ENCODE measurements at places on chromosomes 11 and 22.

- DNase-seq = no peak
Measured at GRCh38 chr11:106072804-106073203, 4.3 kb downstream of the KBTBD3 start.

GRCh38 chr11:119752345-119752871 lies 23.4 kb upstream of the NECTIN1 start:
- DNase-seq = no peak

DNA sequence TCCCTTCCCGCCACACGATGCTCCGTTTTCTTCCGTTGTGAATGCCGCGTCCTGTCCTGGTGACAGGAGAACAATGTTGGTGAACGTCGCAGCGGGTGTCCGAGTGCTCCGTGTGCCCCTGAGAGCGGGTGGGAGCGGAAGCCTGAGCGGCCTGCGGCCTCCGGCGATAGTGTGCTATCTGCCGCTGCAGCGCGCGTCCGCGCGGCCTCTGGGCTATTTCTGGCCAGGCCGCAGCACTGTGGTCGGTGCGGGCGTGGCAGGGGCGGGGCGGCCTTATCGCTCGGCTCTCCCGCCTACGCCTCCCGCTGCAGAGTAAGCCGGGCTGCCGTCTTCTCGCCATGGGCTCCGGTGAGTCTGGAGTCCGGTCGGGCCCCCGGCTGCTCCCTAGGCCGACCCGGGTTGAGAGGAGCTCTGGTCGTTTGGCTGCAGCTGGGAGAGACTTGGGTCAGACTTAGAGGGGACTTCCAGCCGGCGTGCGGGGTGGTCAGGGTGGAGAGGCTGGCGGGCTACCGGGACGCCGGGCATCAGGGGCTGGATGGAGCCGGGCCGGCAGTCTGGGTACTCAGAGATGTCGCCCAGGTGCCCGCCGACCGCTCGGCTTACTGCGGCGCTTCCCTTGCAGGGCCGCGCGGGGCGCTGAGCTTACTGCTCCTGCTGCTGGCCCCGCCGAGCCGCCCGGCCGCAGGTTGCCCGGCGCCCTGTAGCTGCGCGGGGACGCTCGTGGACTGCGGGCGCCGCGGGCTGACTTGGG lies at the start of gene GP1BB:
TSS of gene GP1BB (plus strand) at position 308 of the 751 bp plus-strand sequence. CDS start at position 339, 31 bp downstream.
- peak; percentile 16 for DNase-seq

GRCh38 chr11:34823639-34824038 lies 92.5 kb downstream of the APIP start:
- DNase-seq = no peak

DNA sequence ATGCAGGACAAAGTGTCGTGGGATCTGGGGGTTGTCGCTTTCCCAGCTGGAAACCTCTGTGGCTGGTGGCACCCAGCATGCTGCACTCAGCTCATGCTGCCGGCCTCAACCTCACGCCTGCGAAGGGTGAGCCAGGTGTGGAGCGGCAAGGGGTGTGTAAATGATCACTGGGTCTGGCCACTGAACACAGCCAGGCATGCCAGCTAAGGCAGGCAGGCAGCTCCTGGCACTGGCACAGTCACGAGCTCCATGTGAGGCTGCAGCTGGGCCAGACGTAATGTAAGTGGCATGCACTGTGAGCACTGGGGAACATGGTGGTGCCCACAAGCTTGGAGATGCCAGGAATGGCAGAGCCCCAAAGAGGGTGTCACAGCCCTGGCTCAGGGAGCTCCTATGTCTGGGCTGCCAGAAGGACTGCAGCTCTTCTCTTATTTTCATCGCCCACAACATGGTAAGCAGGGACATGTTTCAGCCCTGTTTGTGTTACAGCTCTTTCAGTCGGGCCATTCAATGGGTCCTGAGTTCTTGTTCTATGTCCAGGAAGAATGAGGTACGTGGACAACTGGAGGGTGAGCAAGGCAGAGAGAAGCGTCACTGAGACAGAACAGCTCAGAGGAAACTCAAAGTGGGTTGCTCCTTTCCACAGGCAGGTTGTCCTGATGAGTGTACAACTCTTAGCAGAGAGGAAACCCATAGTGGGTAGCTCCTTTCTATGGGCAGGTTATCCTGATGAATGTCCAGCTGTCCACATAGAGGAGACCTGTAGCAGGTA lies 403.8 kb downstream of the CNTN5 start:
- no peak for DNase-seq

DNA sequence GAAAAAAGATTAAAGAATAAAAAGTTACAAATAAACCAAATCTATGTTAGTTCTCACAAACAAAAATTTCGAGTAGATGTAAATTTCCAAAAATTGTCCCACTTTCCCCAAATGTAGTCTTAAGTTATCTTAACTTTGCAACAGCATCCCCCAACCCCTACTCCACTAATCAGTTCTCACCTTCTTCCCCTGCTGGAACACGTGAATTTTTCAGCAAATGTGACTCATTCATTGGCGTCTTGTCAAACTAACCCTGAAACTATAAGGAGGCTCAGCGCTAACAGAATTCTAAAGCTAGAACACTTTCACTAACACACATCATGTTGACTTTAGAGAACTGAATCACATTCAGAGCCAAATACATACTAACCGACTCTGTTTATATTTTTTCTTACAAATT lies 46.1 kb downstream of the PHF21A start:
- DNase-seq = no peak

- peak; percentile 96 for DNase-seq
Measured at GRCh38 chr11:3781423-3781822, 15.9 kb downstream of the NUP98 start.

GRCh38 chr11:117538263-117539135 lies 210.8 kb downstream of the CEP164 start:
- DNase-seq = no peak

DNA sequence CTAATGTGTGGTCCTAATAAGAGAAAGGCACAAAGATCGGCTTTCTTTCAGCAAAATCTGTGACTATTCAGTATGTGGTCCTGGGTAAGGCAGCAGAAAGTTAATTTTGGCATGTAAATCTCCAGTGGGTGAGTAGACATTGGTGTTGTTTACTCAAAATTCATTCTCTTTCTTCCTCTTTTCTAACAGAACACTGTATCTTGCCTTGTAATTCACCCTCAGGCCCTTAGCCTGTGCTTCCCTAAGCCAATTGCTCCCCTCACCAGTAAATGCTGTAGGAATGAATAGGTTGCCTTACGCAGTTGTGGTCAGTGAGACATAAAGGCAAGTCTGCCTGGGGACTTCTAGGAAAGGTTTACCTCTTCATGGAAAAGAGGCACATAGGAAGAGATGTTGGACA lies 49.9 kb upstream of the PDE3B start:
- no peak for DNase-seq

DNA sequence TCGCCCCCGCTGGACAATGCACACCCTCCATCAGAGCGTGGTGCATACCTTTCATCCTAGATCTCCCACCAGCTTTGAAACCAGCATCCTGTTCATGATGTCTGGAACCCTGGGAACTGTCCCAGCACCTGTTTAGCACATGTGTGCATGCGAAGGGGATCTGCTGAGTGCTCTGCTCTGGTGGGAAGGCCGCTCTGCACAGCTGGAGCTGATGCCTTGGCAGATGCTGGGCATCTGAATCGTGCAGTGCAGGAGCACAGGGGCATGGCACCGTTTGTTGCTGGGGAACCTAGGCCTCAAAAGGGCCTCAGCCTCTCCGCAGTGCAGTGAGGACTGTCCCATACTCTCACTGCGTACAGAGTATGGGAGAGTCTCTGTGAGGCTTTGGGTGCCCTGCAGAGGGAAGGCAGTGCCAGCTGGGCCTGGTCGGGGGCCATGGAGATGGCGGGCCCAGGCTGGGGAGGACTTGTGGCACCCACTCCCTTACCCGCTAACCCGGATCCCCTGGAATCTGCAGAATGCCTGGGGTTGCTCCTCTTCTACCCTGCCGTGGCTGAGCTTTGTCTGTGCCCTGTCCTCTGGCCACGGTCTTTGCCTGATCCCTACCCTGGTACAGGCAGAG lies 72.9 kb upstream of the ATXN10 start:
- DNase-seq = no peak

DNA sequence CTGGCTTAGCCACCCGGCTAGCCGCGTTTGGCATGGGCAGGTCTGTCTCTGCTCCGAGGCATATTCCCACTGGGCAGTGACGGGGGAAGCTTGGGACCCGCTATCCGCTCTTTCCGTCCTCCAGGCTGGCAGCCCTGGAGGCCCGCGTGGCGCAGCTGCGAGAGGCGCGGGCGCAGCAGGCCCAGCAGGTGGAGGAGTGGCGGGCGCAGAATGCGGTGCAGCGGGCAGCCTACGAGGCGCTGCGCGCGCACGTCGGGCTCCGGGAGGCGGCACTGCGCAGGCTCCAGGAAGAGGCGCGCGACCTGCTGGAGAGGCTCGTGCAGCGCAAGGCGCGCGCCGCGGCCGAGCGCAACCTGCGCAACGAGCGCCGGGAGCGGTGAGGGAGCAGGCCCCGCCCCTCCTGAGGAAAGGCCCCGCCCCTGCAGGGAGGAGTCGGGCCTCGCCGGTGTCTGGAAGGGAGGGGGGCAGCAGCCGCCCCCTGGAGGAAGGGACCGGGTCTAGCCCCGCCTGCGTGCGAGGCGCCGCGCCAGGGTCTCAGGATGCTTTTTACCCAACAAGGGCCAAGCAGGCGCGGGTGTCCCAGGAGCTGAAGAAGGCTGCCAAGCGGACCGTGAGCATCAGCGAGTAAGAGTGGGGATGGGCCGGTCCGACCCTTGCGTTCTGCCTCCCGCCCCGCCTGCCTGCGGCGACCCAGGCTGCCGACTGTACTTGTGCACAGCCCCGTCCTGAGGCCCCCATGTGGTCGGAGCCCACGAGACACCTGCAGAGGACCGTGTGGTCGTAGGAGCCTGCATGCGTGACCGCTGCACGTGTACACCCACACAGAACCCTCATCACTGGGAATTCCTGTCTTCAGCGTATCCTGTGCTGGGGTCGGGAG lies 7.9 kb downstream of the ATG16L2 start:
- peak; percentile 54 for DNase-seq

DNA sequence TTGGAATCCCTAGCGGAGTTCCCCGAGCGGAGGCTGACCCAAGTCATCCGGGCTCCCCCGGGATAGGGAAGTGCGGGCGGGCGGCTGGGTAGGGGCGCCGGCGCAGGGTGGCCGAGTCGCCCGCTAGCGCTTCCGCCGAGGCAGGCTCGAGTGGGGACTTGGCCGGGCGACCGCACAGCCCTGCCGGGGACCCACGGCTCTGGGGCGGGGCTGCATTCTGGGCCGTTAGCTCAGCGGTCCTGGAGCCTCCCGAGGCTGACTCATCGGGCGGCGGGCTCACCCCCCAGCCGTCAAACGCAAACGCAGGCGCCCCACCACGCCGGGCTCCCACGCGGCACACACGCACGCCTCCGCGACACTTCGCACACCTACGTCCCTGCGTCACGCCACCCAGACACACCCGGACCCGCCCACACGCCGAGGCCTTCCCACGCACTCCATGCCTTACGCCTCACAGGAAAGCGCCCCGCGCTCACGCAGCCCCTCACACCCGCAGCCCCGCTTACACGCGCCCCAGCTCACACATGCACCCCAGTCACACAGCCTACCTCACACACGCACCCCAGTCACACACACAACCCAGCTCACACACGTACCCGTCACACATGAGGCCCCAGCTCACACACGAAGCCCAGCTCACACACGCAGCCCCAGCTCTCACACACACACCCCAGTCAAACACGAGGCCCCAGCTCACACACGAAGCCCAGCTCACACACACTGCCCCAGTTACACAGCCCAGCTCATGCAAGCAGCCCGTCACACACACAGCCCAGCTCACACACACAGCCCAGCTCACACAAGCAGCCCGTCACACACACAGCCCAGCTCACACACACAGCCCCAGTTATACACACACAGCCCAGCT lies 1.2 kb downstream of the PHLDB1 start:
- DNase-seq = peak; percentile 85

DNA sequence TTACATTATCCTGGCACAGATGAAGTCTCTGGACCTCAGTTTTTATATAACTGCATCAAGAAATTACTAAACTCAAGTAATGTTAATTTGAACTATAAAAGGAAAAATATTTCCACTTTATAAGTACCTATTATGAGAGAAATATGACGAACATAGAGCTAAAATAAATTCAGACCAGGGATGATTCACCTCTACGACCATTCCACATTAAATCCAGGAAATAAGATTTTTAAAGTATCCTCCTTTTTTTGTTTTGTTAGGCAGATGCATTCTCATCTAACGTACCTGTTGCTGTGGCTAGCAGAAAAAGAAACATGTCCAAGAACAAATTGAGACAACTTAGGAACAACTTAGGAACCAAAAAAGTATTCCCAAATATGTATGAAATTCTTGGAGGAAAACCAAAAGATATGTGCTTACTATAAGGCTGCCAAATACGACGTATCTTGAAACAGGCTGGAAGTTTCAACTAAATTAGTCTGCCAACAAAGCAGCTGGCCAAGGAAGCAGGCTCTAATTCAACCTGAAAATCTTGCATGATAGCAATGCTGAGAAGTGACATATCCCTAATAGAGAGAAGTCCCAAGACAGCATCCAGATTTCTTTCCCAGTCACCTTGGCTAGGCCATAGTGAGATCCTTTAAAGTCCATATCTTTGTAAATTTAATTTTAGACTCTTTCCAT lies 15.7 kb downstream of the SPTY2D1 start:
- no peak for DNase-seq

GRCh38 chr22:45587638-45588505 lies 83.8 kb upstream of the ATXN10 start:
- DNase-seq = no peak

- DNase-seq = no peak
Measured at GRCh38 chr11:101104716-101105115, 24.9 kb downstream of the PGR start.

- DNase-seq = no peak
Measured at GRCh38 chr22:26021516-26021915, 147.7 kb upstream of the SEZ6L start.

- DNase-seq = no peak
Measured at GRCh38 chr22:40612291-40612751, 24.2 kb downstream of the MRTFA start.

DNA sequence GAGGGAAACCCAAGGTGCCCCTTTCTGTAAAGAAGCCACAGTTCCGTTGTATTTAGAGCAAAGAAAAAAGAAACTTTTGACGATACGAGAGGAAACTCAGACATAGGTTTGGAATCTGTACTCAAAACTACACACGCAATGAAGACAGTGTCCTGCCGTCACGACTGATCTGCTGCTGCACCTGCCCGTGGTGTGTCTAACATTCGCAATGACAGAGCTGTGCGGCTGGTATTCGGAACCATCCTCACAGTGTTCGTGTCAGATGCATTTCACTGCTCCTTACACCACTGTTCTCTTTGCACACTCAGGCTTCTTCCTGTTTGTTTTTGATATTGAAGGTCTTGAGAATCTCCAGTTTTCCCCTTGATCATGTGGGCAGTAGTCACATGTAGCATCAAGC lies 84.8 kb downstream of the RTL6 start:
- no peak for DNase-seq

DNA sequence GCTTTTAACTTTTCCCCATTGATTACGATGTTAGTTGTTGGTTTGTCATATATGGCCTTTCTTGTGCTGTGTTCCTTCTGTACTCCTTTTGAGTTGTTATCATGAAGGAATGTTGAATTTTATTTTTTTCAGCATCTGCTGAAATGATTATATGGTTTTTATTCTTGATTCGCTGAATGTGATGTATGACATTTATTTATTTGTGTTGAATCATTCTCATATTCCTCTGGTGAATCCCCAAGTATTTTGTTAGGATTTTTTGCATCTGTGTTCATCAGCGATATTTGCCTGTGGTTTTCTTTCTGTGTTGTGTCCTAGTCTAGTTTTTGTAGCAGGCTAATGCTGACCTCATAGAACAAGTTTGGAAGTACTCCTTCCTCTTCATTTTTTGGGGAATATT lies 78.2 kb downstream of the GGT1 start:
- no peak for DNase-seq

GRCh38 chr22:24465566-24465965 lies 29.6 kb upstream of the UPB1 start:
- peak; percentile 47 for DNase-seq

GRCh38 chr11:94224078-94224477 lies 80.3 kb upstream of the IZUMO1R start:
- DNase-seq = no peak

GRCh38 chr11:129703846-129704245 lies 111.8 kb upstream of the TMEM45B start:
- DNase-seq = no peak
